NCI-H187 (cell line): ENCODE measurements at places on chromosomes 3 and 15.

GRCh38 chr3:43957553-43957952 lies 266.8 kb downstream of the ABHD5 start:
- no peak for DNase-seq

GRCh38 chr3:124671106-124671505 lies 59.1 kb upstream of the UMPS start:
- DNase-seq: no peak

DNA sequence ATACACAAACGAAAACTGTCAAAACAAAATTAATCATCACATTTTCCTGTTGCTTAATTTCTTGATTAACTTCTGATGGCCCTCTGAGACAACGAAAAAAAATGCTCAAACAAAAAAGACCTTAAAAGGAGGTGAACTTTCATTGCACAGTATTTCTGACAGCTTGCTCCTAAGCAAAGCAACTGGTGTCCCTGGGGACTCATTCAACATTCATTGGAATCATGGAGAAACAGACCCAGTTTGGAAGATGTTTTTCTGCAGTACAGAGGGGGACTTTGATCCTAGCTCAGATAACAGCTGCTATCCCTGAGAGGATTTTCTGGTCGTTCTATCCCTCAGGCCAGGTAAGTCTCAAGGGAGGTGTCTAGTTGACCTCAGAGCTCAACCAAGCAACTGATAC lies 378.7 kb upstream of the ATP11B start:
- DNase-seq: peak; percentile 27

GRCh38 chr3:34263101-34263621 lies 464.7 kb downstream of the PDCD6IP start:
- no peak for DNase-seq

DNA sequence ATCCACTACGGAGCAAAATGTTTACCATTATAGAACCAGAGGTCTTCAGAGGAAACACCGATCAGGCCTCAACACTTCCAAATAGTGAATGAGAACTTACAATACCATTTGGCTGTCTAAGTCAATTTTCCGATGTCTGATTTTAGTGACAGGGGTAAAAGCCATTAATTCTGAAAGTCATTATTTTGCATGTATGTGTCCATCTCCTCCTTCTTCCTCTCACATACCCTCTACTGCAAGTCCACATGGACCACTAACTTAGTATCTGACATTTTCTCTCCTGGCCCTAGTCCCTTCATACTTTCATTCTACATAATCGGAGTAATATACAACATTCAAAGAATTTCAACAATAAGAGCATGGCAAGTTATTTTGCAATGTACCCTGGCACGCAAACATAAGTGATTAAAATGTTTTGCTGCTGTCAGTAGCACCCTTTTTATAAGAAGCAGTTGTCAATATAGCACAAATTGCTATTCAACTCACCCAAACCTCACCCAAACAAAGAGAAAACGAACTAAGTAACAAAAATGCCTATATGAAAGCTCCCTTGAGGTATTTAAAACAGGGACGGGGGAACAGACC lies 1.9 kb downstream of the TOP2B start:
- DNase-seq: no peak

DNA sequence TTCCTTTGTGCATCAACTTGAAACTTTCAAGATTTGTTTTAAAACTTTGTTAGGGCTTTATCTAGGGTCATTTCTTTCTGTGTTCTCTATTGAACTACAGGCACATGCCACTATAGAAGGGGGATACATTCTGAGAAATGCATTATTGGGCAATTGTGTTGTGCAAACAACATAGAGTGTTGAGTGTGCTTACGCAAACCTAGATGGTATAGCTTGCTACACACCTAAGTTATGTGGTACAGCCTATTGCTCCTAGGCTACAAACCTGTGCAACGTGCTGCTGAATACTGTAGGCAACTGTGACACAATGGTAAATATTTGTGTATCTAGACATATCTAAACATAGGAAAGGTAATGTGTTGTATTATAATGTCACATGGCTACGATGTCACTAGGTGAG lies 33.0 kb upstream of the KLF13 start:
- DNase-seq: no peak

GRCh38 chr3:32136703-32137102 lies 30.3 kb downstream of the GPD1L start:
- no peak for DNase-seq

DNA sequence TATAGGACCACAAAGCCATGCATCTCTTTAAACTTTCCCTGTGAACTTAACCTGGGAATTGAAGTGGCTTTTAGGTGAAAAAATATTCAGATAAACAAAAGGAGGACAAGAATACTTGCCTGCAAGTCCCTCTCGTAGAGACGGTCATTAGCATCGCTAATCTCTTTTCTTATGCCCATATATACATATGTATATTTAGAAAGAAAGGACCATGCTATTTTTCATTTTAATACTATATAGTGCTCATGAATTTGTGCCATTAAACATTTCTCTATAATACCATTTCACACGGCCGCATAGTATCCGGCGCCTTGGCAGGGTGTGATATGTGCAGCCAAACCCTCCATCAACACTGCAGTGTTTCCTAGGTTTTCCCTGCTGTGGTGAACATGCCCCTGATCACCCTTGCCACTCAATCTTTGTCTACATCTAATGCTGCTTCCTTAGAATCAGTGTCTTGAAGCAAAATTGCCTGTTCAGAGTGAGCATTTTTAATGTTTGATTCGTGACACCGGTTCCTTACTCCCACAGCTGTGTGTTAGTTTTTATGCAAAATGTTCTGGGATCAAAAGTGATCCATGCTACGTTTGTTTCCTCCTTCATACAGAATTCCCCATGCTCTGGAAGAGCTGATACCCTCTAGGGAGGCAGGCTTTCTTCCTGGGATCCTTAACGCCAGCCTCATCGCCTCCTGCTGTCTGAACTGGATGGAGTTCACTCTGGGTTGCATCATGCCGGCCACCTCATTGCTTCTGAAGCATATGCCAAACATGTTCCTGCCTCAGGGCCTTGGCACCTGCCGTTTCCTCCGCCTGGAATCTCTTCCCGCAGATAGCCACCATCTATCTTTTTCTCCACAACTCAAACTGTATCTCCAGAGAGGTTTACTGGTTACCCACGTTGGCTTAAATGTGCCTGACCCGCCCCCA lies 118.1 kb downstream of the FBLN2 start:
- no peak for DNase-seq

DNA sequence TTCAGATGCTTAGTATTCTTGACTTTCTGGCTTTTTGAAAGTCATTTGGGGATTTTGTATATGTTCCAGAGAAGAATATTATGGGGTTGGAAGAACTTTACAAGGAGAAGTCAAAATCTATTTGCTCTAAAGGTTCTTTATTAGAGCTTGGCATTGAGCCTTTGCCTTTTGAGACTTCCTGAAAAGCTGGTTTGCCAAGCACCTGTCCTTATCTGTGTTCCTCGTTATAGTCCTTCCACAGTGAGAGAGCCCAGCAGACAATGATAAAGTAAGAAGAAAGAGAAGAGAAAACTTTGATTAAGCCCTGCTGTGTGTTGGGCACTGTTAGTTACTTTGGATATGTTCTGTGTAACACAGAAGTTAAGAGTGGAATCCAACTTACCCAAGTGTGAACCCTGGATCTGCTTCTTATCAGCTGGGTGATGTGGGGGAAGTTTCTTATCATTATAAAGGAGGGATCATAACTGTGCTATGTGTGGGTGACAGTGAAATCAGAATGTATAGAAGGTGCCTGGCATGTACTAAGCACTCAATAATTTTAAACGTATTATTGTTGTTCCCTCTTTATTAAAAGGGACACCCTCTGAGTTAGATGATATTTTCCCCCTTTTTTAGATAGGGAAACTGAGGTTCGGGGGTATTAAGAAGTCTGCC lies 44.3 kb upstream of the POLR2M start:
- DNase-seq: no peak
